ENCODE measurements at places on chromosomes 7 and 10.
A peak's percentile ranks its signal among the peaks of the same experiment; 100 is the strongest.

- no peak for DNase-seq
Observed at GRCh38 chr10:61289813-61290212, 163.4 kb downstream of the TMEM26 start.

GRCh38 chr7:150943453-150943814, 34.7 kb downstream of the KCNH2 start:
- DNase-seq = no peak

DNA sequence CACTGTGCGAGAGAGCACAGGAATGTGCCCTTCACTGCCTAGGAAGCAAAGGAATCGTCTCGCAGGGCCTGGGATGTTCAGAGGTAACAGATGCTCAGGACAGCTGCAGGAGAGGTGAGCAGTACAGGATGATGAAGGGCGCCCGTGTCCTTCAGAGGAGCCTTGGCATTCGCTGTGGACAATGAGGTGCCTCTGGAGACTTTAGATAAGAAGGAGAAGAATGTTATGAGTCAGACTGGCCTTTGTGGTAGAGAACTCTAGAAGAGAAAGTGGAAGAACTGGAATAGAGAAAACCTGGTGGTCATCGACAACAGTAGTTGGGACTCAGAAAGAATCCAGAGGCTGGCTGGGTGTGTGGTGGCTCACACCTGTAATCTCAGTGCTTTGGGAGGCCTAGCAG, 64.4 kb upstream of the LEP start:
- DNase-seq = no peak

DNA sequence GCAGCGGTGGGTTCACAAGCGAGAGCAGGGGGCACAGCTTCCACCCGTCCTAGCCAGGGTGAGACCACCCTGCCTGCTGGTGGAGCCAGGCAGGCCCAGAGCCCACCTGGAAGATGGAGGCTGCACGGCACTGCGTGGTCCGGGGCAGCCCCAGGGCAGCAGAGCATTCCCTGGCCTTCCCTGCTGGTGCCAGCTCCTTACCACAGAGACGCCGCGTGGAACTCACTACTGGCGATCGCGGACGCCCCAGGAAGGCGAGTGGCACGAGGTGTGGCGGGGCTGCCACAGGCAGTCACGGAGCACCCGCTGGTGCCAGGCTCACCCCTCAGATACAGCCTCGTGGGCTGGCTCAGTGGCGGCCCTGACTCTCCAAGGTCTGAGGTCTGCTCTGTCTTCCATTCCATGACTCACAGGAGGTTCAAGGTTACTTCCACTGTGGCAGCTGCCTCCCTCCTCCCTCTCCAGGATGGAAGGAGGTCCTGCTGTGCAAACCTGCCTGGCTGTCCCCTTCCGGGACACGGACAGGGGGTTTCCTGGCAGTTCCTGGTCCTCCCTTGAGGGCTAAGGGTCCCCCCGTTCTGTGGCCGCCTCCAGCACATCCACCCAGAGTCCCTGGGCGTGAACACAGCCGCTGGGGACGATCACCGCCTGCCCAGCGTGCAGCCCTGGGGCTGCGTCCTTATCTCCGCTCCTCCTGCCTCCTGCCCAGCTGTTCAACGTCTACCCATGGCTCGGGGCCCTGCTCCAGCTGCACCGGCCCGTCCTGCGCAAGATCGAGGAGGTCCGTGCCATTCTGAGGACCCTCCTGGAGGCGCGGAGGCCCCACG, 3.1 kb downstream of the CYP2W1 start:
- no peak for DNase-seq

GRCh38 chr7:16034353-16034752, 347.9 kb upstream of the MEOX2 start:
- no peak for DNase-seq

- no peak for DNase-seq
Observed at GRCh38 chr10:6583447-6583846, 3.4 kb upstream of the PRKCQ start.

DNA sequence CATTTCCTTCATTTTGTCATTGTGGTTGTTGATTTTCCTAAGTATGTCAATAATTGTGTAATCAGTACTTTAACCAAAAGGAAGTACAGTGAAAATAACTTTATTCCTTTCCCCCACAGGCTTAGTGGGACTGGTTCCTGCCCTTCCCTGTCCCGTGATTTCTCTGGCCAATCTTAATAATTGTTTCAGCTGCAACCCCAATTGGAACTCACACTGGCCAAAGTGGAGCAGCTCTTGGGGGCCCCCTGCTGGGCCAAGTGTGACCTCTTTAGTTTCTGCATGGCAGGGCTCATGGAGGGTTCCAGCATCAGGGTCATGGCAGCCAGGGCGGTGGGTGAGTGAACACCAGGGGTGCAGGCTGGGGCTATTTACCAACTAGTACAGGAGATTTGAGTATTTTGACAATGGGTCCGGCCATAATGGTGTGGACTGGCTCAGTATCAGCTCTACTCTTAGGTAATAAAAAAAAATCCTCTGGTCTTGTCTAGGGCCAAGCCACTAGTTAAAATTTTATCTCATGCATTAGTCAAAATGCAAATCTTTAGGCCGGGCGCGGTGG, 31.7 kb downstream of the CYCS start:
- peak; percentile 71 for DNase-seq

- no peak for DNase-seq
Observed at GRCh38 chr10:91511549-91512330, 101.6 kb downstream of the HECTD2 start.

DNA sequence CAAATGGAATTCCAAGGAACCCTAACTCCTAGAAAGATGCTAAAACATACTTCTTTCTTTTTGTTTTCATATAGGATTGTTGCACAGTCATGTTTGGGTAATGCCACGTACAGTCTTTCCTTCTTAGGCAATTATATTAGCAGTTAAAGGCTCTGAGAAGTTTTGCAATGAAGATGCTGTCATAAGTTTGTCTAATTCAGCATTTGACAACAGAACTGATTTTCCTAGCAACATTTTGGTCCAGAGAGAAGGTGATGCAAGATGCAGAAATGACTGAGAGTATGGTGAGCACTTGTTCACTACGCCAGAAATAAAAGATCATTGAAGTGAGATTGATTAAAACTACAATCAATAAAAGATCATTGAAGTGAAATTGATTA, 184.0 kb upstream of the PLXNA4 start:
- DNase-seq = peak; percentile 7

DNA sequence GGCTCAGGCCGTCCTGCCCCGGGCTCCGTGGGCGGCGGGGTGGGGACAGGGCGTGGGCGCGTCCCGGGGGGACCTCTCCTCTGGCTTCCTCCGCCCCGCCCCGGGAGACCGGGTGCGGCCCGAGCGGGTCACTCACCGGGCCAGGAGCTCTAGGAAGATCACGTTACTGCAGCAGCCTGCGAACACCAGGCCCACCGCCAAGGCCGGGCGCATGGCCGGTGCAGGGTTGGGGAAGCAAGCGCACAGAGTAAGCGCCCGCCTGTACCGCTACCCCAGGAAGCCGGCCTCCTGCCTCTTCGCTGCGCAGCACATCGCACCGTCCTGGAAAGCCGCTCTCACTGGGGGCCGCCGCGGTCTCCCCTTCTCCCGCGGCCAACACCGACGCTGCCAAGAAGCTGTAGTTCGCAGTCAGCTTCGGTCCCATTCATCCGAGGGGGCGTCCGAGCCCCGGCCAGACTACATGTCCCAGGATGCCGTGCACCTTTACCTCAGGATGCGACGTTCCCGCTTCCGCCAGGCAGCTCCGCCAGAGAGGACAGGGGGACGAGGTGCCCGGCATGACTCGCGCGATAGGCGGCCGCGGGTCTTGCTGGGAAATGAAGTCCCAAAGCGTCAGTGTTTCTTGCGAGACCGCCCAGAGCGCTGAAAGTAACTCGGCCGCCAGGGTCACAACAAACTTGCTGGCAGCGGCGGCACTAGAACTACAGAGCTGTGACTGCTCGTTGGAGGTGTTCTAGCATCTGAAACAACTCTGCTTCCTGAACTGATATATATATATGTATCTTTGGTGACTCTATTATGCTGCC, at the start of gene SLC35B4:
Gene SLC35B4 (minus strand): TSS at position 392 of the 806 bp plus-strand sequence. CDS start 179 bp downstream, at position 213.
- DNase-seq = peak; percentile 85

DNA sequence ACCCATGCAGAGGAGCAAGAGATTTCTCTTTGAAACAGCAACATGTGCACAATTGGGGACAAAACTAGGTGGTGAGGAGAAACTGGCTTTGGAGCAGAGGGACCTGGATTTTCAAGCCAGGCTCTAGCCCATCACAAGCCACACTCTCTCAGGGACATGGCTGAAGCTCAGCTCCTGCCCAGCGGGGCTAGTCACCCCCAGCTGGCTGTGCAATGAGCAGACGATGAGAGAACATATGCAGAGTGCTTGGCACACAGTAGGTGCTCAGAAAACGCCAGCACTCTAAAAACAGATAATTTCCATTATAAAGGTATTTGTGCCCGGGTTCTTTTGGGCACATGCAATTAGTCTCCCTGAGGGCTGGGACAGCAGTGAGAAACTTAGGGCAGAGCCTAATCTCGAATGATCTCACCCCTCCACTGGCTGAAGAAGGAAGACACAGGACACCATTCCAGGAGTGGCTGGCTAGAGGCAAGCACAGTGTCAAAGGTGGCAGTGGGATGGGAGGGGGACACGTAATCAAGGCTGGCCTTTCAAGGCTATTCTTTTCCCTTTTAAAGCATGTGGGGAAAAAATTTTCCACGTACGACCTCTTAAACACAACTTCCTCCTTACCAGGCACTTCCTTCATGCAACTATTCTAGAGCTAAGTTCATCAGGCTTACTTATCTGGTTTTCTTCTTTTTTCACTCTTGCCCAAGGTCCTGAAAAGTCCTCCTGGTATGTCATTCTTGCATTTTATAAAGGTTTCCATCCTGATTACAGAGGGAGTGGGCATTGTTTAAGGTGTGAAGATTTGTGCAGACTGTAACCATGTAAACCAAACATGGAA, 15.1 kb downstream of the FAM53B start:
- no peak for DNase-seq

DNA sequence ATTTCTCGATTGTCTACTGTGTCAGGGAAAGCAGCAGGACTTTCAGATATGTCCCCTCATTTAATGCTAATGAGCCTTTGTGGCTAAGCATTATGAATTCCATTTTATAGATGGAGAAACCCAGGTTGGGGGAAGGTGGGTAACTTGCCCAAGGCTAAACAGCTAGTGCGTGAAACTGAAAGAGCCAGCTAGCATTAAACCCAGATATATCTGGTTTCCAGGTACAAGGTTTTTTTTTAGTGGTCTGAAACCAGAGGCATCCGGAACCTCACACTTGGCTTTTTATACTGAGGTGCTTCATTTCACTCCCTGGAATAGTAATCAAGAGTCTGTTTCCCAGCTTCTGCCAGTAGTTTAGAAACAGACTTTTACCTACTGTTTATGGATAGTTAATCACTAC, 694.8 kb downstream of the PHTF2 start:
- DNase-seq = no peak

GRCh38 chr10:72316386-72316700, 38.4 kb downstream of the DNAJB12 start:
- no peak for DNase-seq

DNA sequence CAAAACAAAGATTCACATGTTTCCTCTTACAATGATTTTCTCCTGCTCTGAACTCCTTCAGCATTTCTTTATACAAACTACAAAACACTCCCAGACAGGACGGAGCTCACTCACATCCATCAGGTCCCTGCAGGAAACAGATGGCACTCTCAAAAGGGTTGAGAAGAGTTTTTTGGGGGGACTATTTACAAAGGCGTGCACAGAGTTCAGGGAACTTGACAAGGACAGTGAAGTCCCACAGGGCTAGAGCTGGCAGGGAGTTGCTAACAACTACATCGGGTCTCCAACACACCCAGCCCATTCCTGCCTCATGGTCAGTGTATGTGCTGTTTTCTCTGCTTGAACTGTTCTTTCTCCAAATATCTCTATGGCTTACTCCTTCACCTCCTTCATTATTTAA, 24.7 kb upstream of the YAE1 start:
- no peak for DNase-seq

DNA sequence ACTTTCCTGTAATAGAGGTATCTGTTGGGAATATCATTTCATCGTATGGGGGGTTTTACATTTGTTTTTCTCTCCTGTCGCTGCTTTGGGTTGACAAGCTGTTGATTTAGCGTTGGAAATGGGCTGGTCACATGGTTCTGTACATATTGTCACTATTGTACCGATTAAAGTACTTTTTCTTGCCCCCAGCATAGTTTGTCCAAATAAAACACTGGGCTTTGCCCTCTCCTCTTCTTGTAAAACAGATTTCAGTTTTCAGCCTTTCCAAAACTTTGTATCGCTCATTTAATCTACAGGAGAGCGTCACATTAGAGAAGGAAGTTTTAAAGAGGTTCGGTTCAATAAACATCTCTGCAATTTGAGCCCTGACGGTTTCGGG, 4.0 kb downstream of the BMI1 start:
- no peak for DNase-seq

DNA sequence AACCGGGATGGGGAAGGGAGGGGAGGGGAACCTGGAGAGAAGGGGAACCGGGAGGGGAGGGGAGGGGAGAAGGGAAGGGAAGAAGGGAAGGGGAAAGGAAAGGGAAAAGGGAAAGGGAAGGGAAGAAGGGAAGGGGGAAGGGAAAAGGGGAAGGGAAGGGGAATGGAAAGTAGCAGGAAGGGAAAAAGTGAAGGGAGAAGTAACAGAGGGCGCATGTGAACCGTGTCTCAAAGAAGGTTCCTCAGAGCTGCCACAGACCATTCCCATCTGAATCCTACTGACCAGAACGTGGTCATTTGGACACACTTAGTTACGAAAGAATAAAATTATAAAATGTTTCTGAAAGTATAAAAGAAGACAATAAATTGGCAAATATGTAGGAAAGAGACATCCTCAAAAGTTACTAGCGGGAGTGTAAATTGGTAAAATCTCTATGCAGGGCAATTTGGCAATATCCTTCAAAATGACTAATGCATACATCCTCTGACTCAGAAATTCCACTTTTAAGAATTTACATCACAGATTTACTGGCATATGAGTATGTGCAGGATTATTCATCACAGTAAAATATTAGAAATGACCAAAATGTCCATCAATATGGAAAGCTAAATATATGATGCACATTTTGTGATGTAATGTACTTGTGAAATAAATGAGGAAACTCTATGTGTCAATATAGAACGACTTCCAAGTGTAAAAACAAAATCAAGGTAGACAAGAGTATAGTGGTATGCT, 12.9 kb downstream of the C10orf67 start:
- DNase-seq = no peak

DNA sequence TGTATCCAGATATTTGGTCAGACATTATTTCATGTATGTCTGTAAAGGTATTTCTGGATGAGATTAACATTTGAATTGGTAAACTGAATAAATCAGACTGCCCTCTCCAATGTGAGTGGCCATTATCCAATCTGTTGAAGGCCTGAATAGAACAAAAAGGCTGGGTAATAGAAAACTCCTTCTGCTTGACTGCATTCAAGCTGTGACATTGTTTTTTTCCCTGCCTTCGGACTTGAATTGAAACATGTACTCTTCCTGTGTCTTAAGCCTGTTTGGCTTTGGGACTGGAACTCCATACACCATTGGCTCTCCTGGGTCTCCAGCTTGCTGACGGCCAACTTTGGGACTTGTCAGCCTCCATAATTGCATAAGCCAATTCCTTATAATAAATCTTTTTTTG, 36.0 kb upstream of the ARHGAP21 start:
- DNase-seq = no peak

GRCh38 chr7:26305090-26305868, 13.6 kb downstream of the SNX10 start:
- DNase-seq = peak; percentile 94

- no peak for DNase-seq
Observed at GRCh38 chr7:107267138-107267537, 98.3 kb downstream of the HBP1 start.

- DNase-seq = no peak
Observed at GRCh38 chr7:132904209-132904608, 177.7 kb downstream of the CHCHD3 start.

All from HL-60 (cell line).